ENCODE measurements at places on chromosomes 11 and 22.
A peak's percentile ranks its signal among the peaks of the same experiment; 100 is the strongest.

GRCh38 chr11:110908401-110909105 lies 196.3 kb upstream of the ARHGAP20 start:
- DNase-seq: no peak

DNA sequence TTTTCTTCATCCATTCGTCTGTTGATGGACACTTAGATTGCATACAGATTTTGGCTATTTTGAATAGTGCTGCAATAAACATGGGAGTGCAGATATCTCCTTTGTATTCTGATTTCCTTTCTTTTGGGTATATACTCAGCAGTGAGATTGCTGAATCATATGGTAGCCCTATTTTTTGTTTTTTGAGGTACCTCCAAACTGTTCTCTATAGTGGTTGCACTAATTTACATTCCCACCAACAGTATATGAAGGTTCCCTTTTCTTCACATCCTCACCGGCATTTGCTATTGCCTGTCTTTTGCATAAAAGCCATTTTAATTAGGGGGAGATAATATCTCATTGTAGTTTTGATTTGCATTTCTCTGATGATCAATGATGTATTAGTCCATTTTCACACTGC lies 96.1 kb downstream of the PRR5L start:
- DNase-seq: no peak

GRCh38 chr11:107696140-107696539 lies 15.7 kb downstream of the SLN start:
- DNase-seq: no peak

- DNase-seq: no peak
These were observed 140.4 kb upstream of the LUZP2 start for GRCh38 chr11:24356501-24356900.

GRCh38 chr22:20016734-20017621 lies at the start of gene ARVCF:
Gene ARVCF (minus strand): TSS chr22:20016823. CDS start chr22:19990794, 26,029 bp downstream.
- DNase-seq: peak; percentile 90

DNA sequence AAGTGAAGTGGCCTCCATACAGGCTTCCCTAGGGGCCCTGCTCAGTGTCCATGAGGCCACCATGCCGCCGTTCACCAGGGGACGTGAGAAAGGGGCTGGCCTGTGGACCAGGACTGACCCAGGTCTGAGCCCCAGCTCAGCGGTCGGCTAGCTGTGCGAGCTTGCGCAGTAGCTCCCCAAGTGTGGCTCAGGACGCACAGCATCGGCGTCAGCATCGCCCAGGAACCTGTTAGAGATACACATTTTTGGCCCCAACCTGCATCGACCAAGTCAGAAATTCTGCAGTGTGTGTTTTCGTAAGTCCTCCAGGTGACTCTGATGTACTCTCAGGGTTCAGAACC lies 429 bp downstream of the TP53AIP1 start:
- DNase-seq: no peak
